ENCODE measurements at places on chromosomes 2 and 18.

- DNase-seq = no peak
Observed at GRCh38 chr18:2914881-2915240, 68.1 kb downstream of the EMILIN2 start.

DNA sequence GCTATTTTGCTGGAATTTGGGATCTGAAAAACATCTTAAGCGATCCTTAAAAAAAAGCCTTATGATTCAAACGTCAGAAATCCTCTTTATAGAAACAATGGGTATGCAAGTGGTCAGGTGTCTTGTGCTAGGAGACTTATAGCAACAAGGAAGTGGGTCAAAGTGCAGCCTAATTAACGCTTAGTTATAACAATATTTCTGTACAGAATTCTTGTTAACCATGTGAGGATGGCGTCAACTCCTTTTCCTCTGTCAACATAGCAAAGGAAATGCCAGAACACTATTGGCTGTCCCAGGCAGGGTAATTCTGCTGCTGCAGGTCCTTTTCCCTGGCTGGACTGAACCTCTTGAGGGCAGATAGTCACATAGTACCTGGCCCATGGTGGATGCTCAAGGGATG is 189.4 kb downstream of the MSH2 start:
- no peak for DNase-seq

GRCh38 chr2:240626531-240627300 is 1.4 kb downstream of the GPR35 start:
- DNase-seq = no peak

- DNase-seq = no peak
Observed at GRCh38 chr18:24388957-24389356, 8.7 kb downstream of the OSBPL1A start.

DNA sequence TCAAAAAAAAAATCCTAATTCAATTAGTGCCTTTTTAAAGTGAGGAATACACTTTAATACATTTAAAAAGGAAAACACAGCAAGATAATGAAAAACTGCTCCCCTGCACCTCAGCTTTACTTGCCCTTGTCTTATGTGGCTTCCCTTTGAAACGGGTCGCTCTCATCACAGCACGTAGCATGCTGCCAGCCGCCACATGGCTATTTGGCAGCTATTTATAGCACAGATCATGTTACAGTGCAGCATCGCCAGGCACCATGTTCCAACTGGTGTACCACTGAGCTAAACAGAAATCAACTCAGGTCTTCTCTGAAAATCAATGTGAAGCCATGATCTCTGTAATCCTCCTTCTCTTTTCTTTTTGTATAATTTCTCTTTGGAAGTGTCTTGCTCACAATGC is 65.1 kb downstream of the TMEM182 start:
- DNase-seq = no peak
